CD8-positive, alpha-beta memory T cell (primary cell): ENCODE measurements at places on chromosomes 2 and 18. TPM values are rescaled to one million over a fixed set of nuclear protein-coding genes. Genes with fewer than 3 reads are reported as not detected.

The CDH2 gene
- not detected for total RNA-seq

The GULP1 gene
- total RNA-seq = not detected

The GCKR gene
- not detected for total RNA-seq

- H3K36me3 ChIP-seq = no peaks in the 10 kb centered on the region
- no peak for DNase-seq
- peaks cover 8% of the 10 kb centered on the region for H3K4me1 ChIP-seq
- peaks cover 7% of the 10 kb centered on the region for H3K27me3 ChIP-seq
- H3K27ac ChIP-seq = no peak overlapping the region
- no peak overlapping the region for H3K4me3 ChIP-seq
Measured at GRCh38 chr18:62596145-62597005, 73.5 kb downstream of the ZCCHC2 start.

DNA sequence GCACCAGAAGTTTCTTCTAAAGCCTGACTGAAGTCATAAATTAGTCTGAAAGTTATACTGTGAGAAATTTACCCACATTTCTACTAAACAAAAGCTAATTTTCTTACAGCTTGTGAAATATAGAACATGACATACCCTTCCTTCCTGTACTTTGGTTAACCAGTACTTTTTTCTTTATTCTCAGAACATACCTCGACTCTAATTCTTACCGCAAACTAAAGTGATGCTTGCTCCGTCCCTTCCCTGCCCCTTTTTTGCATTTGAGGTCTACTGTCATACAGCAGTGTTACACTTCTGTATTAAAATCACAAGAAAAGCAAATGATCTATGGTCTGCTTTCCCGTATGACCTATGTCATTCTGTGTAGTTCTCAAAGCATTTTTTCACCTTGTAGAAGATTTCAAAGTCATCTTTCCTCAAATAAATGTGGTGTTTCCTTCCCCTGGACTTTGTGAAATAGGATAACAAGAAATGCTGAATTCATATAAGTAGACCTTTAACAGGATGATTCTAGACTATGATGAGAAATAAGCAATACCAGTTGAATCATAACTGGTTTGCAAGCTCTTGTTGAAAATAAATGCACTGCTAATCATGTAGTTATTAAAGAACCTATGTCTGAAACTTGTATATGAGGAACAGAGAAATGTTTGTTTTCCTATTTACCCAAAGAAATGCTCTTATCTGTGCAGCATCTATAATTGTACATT, 30.4 kb downstream of the CYTIP start:
- peaks cover 94% of the 10 kb centered on the region for H3K4me1 ChIP-seq
- peak; percentile 86 for DNase-seq
- H3K36me3 ChIP-seq = peaks cover 42% of the 10 kb centered on the region
- H3K4me3 ChIP-seq = peak overlapping the region; percentile 52

- no peak overlapping the region for H3K27ac ChIP-seq
- DNase-seq = no peak
- no peaks in the 10 kb centered on the region for H3K4me1 ChIP-seq
Measured at GRCh38 chr18:10047237-10047636, 133.4 kb downstream of the VAPA start.

DNA sequence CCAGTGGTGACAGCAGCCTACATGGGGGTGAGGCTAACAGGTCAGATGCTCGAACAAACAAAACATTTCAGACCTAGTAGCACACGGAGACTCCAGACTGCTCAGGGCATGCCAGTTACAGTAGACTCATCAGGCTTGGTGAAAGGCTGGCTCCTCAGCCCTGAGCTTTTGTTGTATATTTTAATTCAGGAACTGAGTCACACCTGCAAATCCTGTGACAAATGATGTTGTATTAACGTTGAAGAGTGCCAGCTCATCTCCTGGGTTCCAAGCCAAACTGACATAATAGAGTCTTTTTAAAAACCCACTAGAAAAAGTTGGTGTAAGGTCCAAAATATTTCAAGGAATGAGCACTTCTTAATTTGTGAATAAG, 65.3 kb downstream of the C1D start:
- no peak overlapping the region for H3K4me3 ChIP-seq
- H3K36me3 ChIP-seq = no peaks in the 10 kb centered on the region
- H3K27me3 ChIP-seq = no peaks in the 10 kb centered on the region
- no peak for DNase-seq
- no peaks in the 10 kb centered on the region for H3K4me1 ChIP-seq
- no peak overlapping the region for H3K27ac ChIP-seq

DNA sequence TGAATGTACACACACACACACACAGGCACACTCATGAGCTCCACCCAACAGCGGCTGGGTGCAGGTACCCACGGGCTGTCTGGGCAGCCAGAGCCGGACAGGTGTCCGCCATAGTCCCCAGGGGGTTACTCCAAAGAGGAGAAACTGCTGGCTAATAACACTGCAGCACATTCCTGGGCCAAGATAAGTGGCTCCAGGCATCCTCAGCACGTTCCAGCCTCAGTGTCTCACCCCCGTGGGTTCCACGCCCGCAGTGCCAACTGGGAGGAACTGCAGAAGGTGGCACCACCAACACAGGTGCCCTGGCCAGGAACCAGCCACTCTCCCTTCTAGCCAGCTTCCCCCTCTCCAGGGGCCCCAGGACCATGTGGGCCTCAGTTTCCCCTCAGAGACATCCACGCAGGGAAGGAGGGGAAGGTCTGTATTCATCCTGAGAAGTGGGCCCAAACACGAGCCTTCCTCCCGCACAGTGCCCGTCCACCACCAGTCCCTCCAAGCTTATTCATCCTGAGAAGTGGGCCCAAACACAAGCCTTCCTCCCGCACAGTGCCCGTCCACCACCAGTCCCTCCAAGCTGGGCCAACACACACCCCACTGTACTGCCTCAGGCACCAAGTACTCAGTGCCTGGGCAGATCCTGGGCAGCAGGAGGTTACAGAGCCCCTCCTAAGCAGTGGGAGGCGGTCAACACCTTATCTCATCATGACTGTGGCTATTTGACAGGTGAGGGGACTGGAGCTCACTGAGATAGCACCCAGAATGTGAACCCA, 47.6 kb downstream of the TNS1 start:
- H3K27me3 ChIP-seq = no peaks in the 10 kb centered on the region
- no peak overlapping the region for H3K27ac ChIP-seq
- no peak for DNase-seq
- no peaks in the 10 kb centered on the region for H3K4me1 ChIP-seq
- H3K4me3 ChIP-seq = no peak overlapping the region

DNA sequence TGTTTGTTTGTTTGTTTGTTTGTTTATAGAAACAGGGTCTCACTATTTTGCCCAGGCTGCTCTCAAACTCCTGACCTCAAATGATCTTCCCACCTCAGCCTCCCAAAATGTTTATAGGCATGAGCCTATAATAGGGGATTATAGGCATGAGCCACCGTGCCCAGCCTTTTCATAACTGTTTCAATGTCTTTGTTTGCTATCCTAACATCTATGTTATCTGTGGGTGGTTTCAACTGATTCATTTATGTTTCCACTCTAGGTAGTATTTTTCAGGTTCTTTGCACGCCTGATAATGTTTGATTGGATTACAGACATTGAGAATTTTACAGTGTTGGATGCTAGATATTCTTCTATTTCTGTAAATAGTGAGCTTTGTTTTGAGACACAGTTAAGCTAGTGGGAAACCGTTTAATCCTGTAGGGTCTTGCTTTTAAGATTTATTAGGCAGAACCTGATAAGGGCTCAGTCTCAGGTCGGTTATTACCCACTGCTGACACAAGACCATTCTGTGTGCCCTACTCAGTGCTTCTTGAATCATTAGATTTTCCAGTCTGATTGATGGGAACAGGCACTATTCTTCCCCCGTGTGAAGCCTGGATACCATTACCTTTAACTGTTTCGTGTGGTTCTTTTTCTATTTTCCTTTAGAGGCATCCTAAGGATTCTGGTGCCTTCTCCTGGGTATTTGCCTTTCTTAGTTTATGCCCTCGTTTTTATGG, 76.5 kb upstream of the TMEM87B start:
- DNase-seq = no peak
- H3K36me3 ChIP-seq = no peaks in the 10 kb centered on the region
- H3K4me1 ChIP-seq = no peaks in the 10 kb centered on the region
- H3K27ac ChIP-seq = no peak overlapping the region
- H3K27me3 ChIP-seq = no peaks in the 10 kb centered on the region

- H3K27me3 ChIP-seq = no peaks in the 10 kb centered on the region
- no peaks in the 10 kb centered on the region for H3K36me3 ChIP-seq
- H3K4me1 ChIP-seq = no peaks in the 10 kb centered on the region
- H3K27ac ChIP-seq = no peak overlapping the region
- no peak for DNase-seq
Measured at GRCh38 chr2:122682356-122682755, 926.9 kb downstream of the TSN start.

GRCh38 chr18:73681912-73682311, 465.7 kb downstream of the FBXO15 start:
- H3K27me3 ChIP-seq = no peaks in the 10 kb centered on the region
- no peaks in the 10 kb centered on the region for H3K4me1 ChIP-seq
- no peak overlapping the region for H3K27ac ChIP-seq
- H3K36me3 ChIP-seq = no peaks in the 10 kb centered on the region

GRCh38 chr18:63199743-63200241, 119.8 kb downstream of the BCL2 start:
- peak overlapping the region; percentile 87 for H3K4me3 ChIP-seq
- peak; percentile 56 for DNase-seq

DNA sequence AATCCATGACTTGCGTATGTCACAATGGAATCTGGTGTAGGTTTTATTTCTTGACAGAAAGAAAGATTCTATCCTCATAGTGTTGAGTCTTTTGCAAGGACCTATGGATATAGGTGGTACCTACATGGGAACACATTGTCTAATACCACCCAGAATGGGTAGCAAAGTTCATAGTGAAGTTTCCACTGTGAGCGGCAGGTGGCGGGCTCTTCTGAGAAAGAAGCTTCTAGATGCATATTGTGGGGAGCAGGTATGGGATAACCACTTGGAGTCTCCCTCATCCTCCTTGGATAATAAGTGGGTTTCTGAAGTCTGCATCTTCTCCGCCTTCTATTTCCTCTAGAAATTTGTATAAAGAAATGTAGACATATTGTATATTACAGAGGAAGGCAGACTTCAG, 44.9 kb downstream of the LINC00305 start:
- H3K27me3 ChIP-seq = no peaks in the 10 kb centered on the region
- no peaks in the 10 kb centered on the region for H3K36me3 ChIP-seq
- DNase-seq = no peak

DNA sequence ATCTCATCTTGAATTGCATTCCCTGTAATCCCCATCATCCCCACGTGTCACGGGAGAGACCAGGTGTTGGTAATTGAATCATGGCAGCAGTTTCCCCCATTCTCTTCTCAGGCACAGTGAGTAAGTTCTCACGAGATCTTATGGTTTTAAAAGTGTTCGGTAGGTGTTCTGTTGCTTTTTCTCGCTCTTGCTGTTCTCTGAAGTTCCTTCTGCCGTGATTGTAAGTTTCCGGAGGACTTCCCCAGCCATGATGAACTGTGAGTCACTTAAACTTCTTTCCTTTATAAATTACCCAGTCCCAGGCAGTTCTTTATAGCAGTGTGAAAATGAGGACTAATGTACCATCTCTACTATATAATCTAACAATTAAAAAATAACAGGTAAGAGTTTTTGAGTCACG, 409.9 kb upstream of the NRXN1 start:
- no peak overlapping the region for H3K4me3 ChIP-seq
- DNase-seq = no peak
- H3K36me3 ChIP-seq = no peaks in the 10 kb centered on the region

DNA sequence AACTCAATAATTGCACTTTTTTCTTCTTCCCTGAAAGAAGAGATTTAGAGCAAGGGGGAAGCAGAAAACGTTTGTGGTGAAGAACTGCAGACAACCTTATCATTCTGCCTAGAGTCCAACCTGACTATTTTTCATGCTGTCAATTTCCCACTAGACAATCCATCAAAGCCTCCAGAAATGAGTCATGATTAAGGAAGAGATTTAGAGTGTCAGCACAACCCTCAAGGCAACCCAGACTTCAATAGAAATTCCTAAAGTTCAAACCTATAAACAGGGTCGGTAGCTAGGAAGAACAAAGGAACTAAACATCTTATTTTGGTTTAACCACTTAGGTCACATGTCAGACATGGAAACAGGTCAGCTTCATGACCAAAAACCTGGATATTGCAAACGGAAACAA, 86.9 kb downstream of the SLC25A12 start:
- H3K27ac ChIP-seq = no peak overlapping the region
- no peak for DNase-seq
- peaks cover 6% of the 10 kb centered on the region for H3K36me3 ChIP-seq
- H3K27me3 ChIP-seq = no peaks in the 10 kb centered on the region

GRCh38 chr18:37612524-37613252, 47.1 kb upstream of the CELF4 start:
- no peak for DNase-seq
- H3K27ac ChIP-seq = no peak overlapping the region
- H3K27me3 ChIP-seq = no peaks in the 10 kb centered on the region
- H3K36me3 ChIP-seq = no peaks in the 10 kb centered on the region
- H3K4me1 ChIP-seq = no peaks in the 10 kb centered on the region

DNA sequence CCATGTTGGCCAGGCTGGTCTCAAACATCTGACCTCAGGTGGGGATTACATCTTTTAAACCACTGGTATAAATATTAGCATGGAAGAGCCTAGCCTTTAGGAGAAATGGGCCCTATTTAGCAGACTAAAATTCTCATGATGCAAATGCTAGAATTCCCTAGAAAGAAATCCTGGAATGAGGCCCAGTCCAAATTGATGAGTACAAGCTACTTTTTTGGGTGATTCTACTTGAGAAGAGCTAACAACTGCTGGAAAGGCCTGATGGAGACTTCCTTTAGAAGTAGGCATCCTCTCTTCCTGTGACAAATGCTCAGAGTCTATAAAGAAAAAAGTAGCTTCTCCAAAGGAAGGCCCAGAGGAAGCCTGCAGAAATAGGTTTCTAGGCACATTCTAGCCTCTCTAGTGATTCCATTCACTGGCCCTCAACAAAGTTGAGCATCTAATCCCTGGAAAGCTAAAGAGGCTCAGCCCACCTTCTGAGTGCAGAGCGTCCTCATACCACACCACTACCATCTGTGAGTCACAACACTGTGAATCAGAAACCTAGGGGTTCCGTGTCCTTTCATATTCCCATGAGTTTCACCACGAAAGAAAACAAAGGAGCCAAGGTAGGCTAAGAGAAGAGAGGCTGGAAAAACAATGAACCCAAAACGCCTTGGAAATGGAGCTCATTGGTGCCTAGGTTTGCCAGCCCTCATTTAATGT, 183.1 kb downstream of the C1D start:
- H3K27me3 ChIP-seq = no peaks in the 10 kb centered on the region
- no peaks in the 10 kb centered on the region for H3K4me1 ChIP-seq
- DNase-seq = no peak
- no peaks in the 10 kb centered on the region for H3K36me3 ChIP-seq
- no peak overlapping the region for H3K4me3 ChIP-seq

DNA sequence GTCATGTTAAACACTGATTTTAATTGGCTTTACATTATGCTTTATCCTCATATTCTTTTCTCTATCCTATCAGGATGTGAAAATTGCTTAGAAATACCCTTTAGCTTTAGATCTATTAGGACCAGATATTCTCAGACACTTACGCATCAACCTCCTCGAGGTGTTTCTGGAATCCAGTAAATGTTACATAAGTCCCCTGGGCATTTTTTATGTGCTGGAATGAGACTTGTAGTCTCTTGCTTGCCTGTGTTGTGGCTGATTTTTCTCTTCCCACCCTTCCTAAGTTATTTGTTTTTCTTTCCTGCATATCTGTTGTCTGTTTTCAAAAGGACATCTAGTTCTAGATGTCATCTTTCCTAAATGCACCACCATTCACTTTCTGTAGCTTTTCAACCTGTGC, 197.1 kb downstream of the CCDC85A start:
- no peak overlapping the region for H3K27ac ChIP-seq
- H3K4me1 ChIP-seq = no peaks in the 10 kb centered on the region
- no peak overlapping the region for H3K4me3 ChIP-seq
- DNase-seq = no peak
- H3K27me3 ChIP-seq = no peaks in the 10 kb centered on the region
